NCI-H446 (cell line): ENCODE measurements at places on chromosomes 11 and 22.

DNA sequence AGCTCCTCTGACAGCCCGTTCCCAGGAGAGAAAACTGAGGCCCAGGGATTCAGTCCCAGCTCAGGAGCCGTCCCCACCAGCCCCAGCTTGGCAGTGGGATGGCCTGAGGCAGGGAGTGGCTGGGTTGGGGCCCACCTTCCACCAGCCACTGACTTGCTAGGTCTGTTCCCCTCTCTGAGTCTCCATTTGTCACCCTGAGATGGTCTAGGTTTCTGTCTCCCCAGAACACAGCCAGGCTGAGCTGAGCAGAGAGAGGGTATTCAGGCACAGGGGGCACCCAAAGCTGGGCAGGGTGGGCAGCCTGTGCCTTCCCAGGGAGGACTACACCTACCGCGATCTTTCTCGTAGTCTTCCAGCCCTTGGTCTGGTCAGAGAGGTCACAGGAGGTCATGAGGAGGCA, 95.7 kb downstream of the PDE2A start:
- DNase-seq: no peak

DNA sequence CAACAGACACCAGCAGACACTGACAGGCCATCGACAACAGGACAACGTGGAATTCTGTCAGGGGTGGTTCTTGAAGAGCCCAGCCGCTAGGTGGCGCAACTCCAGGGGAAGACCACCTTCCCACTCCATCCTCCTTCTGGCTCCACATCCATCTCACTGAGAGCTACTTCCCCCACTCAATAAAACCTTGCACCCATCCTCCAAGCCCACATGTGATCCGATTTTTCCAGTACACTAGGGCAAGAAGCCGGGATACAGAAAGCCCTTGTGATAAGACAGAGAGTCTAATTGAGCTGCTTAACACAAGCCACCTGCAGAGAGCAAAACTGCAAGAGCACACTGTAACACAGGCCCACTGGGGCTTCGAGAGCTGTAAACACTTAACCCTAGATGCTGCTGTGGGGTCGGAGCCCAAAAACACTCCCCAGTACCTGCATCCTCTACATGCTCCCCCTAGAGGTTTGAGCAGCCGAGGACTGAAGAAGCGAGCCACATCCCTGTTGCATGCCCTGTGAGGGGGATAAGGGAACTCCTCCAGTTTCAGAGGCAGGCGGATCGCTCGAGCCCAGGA, 11.5 kb upstream of the RAB39A start:
- DNase-seq: no peak

DNA sequence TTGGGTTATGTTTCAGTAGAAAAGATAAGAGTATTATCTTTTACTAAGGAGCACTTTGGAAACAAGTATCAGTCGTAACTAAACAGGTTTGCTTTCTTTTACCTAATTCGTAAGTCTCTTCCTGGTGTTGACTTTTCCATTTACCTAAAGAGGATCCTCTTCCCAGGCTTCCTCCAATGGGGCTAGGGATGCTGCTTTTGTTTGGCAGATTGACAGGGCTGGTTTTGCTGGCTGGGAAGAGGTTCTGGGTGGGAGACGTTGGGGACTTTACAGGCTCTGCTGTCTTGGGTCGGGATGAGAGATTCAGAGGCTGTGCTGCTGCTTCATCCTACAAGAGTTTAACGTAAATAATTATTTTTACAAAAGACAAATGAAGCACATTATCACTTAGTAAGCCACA, 306.7 kb downstream of the SOX6 start:
- no peak for DNase-seq

GRCh38 chr22:48741540-48741939, 1086.1 kb downstream of the BRD1 start:
- no peak for DNase-seq

- DNase-seq: no peak
Observed at GRCh38 chr11:104649002-104649401, 249.3 kb downstream of the CASP12 start.

- DNase-seq: no peak
Observed at GRCh38 chr22:46378426-46379065, 43.0 kb downstream of the TRMU start.

DNA sequence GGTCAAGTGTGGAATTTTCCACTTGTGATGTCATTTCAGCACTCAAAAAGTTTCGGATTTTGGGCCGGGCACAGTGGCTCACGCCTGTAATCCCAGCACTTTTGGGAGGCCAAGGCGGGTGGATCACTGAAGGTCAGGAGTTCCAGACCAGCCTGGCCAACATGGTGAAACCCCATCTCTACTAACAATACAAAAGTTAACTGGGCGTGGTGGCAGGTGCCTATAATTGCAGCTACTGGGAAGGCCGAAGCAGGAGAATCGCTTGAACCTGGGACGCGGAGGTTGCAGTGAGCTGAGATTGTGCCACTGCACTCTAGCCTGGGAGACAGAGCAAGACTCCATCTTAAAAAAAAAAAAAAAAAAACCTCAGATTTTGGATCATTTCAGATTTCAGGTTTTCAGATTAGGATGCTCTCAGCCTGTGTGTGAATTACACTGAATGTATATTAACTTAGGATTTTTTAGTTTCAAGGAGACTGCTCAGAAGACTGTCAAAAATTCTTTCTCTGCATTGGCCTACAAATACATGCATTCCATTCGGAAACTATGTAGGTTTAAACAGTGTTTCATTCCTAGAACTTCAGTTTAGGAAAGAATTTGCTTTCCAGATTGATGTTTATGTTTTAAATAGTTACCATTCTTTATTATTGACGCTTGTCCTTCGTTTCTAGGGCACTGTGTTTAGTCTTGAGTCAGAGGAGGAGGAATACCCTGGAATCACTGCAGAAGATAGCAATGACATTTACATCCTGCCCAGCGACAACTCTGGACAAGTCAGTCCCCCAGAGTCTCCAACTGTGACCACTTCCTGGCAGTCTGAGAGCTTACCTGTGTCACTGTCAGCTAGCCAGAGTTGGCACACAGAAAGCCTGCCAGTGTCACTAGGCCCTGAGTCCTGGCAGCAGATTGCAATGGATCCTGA, 48.0 kb downstream of the BID start:
- DNase-seq: no peak

GRCh38 chr11:127677660-127678425, 677.3 kb upstream of the KIRREL3 start:
- DNase-seq: no peak

DNA sequence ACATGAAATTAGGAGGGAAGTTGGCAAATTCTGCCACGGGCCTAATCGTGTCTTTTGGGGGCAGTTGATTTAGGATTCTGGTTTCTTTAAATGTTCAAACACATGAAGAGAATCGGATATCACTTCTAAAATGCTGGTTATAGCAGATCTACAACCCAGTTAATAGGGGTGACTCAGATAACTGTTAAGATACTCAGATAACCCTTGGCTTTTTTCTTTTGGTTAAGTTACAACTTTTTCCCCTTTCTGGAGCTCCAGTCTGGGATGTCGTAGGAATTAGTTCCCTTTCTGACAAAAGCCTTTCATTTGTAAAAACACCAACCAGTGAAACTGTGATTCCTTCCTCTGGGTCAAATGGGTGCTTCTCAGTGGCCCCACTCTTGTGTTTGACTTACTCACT, 976 bp downstream of the DEPDC7 start:
- DNase-seq: no peak

GRCh38 chr22:49726022-49726681, 101.5 kb downstream of the BRD1 start:
- DNase-seq: no peak

- DNase-seq: no peak
Observed at GRCh38 chr11:44661311-44661717, 65.4 kb upstream of the TSPAN18 start.

DNA sequence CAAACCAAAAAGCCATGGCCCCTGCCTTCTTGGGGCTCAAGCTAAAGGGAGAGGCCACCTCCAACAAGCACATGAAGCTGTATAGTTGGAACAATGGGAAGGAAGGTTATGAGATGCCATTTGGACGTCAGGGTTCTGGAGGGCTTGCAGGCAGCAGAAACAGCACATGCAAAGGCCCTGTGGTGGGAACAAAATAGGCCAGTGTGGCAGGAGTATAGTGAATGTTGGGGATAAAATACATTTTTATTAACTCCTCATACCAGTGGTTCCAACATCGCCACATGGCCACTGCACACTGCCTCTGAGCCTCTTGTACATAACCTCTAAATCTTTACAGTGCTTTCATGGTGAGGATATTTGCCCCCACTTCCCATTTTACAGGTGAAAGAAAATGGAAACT, 32.2 kb upstream of the MN1 start:
- no peak for DNase-seq

DNA sequence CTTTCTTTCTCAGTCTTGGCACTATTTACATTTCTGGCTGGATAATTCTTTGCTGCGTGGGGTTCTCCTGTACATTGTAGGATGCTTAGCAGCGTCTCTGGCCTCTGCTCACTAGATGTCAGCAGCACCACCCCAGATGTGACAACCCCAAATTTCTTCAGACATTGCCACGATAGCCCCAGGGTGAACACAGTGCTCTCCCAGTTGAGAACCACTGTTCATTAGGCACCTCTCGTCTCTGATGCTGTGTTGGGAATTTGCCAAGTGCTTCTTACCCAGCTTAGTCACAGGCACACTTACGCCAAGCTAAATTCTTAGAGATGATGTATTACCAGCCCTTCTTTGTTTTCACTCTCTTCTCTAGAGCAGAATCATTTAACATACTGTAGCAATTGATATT, 9.4 kb downstream of the TRIM6 start:
- DNase-seq: no peak

GRCh38 chr11:22657101-22657694, 9.2 kb upstream of the GAS2 start:
- DNase-seq: no peak

GRCh38 chr11:23956586-23956985, 540.3 kb upstream of the LUZP2 start:
- no peak for DNase-seq

GRCh38 chr11:33874910-33875490, 16.9 kb downstream of the LMO2 start:
- no peak for DNase-seq

- DNase-seq: no peak
Observed at GRCh38 chr22:36386900-36387708, 663 bp downstream of the MYH9 start.

DNA sequence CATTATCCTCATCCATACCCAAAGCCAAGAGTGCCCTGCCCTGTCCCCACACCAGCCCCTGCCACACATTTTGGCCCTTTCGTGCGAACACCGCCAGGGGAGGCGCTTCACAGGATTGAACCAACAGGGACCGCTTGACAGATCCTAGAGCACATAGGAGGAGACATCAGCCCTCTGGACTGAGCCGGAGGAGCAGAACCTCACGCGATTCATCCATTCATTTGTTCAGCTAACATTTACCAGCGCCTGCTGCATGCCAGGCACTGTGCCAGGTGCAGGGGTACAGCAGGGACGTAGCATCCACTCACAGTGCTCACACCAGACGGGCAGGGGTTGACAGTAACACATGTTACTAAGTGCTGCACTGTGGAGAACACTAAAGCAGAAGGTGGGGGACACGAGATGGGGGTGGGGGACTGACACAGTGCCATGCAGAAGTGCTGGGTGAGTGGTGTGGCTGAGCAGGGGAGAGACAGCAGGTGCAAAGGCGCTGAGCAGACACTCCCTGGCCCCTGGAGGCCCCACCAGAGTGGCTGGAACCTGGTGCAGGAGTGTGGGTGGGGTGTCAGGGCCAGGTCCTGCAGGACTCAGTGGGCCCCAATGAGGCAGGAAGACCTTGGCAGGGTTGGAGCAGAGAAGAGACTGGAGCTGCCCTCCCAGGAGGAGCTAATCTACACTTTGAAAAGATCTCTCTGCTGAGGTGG, 3.4 kb downstream of the GNAZ start:
- no peak for DNase-seq

- DNase-seq: no peak
Observed at GRCh38 chr11:68509066-68509465, 48.5 kb downstream of the PPP6R3 start.

GRCh38 chr11:33387996-33388395, 130.8 kb downstream of the HIPK3 start:
- no peak for DNase-seq

DNA sequence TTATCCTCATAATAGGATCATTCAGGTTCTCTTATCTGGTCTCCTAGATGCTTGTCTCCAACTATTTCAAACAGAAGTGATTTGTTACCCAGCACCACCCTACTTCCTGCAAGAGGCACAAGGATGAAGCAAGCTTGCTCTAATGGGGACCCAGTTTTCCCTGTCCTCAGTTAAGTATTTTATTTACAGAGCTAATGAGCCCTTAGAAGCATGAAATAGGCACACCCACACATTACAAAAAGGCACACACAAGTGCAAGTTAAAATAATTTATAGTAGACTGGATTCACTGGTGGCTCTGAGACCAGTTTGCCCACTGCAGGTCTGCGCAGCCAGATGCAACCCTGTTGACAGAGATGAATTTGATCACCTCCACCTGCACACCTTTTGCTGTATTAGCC, 167.5 kb downstream of the KIRREL3 start:
- no peak for DNase-seq

GRCh38 chr22:28365371-28365770, 314.3 kb downstream of the TTC28 start:
- DNase-seq: no peak

DNA sequence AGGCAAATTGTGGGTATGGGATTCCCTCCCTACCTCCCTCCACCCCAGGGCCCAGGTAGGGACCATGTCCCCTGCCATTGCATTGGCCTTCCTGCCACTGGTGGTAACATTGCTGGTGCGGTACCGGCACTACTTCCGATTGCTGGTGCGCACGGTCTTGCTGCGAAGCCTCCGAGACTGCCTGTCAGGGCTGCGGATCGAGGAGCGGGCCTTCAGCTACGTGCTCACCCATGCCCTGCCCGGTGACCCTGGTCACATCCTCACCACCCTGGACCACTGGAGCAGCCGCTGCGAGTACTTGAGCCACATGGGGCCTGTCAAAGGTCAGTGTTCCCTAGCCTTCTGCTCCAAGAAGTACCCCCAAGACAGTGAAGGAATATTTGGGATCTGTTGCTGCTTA, at the start of gene TOMT:
TSS of gene TOMT (plus strand) at position 37 of the 400 bp plus-strand sequence. CDS start at position 65, 28 bp downstream.
- DNase-seq: no peak

DNA sequence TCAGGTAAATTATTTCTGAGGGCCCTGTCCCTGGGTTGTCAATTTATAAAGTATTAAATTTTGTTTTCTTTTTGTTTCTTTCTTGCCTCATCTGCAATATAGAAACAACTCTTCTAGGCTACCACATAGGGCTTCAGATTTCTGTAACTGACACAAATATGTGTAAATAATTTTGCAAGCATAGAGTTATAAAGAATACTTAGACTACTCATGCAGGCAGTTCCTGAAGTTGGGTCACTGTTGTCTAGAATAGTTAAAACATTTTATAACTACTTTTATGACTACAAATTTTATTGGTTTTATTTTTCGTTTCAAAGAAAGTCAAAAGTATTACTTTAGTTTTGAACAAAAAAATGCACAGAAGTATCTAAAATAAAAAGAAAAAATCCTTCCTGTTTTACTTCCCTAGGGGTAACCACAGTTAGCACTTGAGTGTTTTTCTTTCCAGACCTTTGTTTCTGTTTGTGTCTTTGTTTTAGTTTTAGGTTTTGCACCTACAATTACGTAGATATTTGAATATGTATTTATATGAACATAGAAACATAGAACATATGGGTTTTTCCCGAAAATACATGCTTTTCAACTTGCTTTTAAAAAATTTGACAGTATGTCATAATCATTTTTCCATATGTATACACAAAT, 12.4 kb upstream of the TMEM123 start:
- DNase-seq: no peak

GRCh38 chr11:119482521-119483011, 59.6 kb upstream of the THY1 start:
- DNase-seq: no peak

- no peak for DNase-seq
Observed at GRCh38 chr22:27422442-27422841, 379.1 kb downstream of the MN1 start.

- DNase-seq: no peak
Observed at GRCh38 chr11:112579282-112579681, 318.6 kb upstream of the PLET1 start.
